Hematopoietic multipotent progenitor cell treated with erythropoietin and hydrocortisone succinate and interleukin-3 and kit ligand, for 15 days (in vitro differentiated cells): ENCODE measurements at places on chromosomes 3 and 15.

DNA sequence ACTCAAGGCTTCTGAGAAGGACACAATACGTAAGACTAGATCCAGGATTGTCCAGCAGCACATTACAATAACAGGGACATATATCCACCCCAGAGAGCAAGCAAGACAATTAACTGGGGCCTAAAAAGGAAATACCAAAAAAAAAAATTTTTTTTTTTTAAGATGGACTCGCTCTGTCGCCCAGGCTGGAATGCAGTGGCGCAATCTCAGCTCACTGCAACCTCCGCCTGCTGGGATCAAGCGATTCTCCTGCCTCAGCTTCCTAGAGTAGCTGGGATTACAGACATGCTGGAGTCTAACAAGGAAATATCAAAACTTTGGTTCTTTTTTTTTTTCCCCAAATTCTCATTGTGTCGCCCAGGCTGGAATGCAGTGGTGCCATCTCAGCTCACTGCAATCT is 28.8 kb upstream of the IMPDH2 start:
- DNase-seq: no peak

GRCh38 chr3:114714237-114714636 is 420.4 kb downstream of the TIGIT start:
- DNase-seq: no peak

GRCh38 chr15:36557364-36557763 is 22.1 kb upstream of the CDIN1 start:
- DNase-seq: no peak

- peak; percentile 43 for DNase-seq
Measured at GRCh38 chr15:56491110-56491722, 26.3 kb upstream of the MNS1 start.

DNA sequence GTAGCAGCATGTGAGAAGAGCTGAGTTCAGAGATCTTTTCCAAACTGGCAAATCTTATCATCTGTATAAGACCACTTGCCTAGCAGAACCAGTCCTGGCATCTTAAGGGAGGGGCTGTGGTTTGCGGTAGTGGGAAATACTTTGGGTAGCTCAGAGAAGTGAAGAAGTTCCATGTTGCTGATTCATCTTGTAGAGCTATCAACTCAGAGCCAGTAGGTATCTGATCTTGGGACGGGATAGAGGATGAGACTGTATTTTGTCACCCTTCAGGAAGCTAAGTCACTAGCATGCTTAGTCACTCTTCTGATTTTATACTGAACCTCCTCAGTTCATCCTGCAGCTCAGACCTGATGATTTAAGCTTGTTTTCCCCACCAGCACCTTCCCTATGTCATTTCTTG is 211.4 kb downstream of the NR1D2 start:
- DNase-seq: peak; percentile 69

DNA sequence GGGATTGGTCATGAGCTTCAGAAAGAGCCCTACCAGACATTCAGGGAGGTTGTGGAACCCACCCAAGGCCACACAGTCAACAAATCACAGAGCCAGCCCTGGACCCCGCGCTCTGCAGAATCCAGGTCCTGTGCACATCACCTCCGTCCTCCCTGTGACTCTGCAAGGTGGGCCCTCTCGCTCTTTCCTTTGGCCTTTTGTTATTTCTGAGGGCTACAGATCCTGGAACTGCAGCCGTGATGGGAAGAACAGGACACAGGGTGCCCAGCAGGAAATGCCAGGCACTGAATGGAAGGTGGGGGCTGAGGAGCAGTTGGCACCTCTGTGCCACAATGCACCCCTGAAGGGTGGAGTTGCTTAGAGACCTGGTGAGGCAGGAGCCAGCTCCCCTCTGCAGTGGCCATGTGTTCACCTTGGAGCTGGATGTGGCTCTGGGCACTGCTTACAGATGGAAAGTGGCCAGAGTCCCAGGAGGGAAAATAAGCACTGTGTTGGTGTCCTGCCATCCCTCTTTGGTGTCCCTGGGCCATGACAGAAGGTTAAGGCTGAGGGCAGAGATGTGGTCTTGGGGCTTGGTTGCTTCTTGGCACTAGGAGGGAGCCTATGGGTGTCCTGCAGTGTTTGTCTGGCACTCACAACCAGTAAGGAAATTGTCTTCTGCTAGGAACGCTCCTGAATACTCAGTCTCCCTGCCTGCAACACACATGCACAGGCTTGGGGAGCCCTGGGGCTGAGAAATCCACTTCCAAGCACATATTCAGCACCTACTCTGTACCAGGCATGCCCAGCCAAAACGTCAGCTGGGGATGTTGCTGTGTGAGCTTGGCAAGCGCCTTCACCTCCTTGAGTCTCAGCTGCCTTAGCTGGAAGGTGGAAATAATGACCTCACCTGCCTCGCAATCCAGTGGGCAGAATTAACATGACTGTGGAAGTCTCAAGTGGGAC is 98.0 kb upstream of the SLC6A6 start:
- DNase-seq: no peak

GRCh38 chr3:108511055-108511454 is 659 bp upstream of the MYH15 start:
- no peak for DNase-seq

- DNase-seq: no peak
Measured at GRCh38 chr15:89346516-89347231, 12.1 kb upstream of the POLG start.
